Heart left ventricle (tissue), 16 donors: ENCODE measurements at places on chromosomes 3 and 15. TPM values are rescaled to one million over a fixed set of nuclear protein-coding genes. Genes with fewer than 3 reads are reported as not detected.

Gene ROBO2
- not detected for polyA plus RNA-seq

Gene CCDC54
- not detected for polyA plus RNA-seq

Gene EBLN2
- polyA plus RNA-seq: 0.24 TPM

Gene PDE8A
- 13.6 TPM for polyA plus RNA-seq

Gene ECE2
- not detected for polyA plus RNA-seq

Gene P3H2
- 1.1 TPM for polyA plus RNA-seq

Gene AADAC
- polyA plus RNA-seq: not detected

Gene CFAP91
- 0.19 TPM for polyA plus RNA-seq

Gene PLA2G4E
- polyA plus RNA-seq: not detected

Gene CAND2
- polyA plus RNA-seq: 36.2 TPM

Gene SPSB4
- polyA plus RNA-seq: 3.3 TPM

Gene KY
- polyA plus RNA-seq: 2.6 TPM

Gene CSTA
- polyA plus RNA-seq: 3.0 TPM

Gene SNTN
- not detected for polyA plus RNA-seq

Gene PDIA5
- polyA plus RNA-seq: 7.3 TPM

Gene GHRL
- polyA plus RNA-seq: 0.18 TPM

Gene TMEM212
- polyA plus RNA-seq: not detected

Gene SLC12A1
- not detected for polyA plus RNA-seq

Gene RABL3
- 3.1 TPM for polyA plus RNA-seq

Gene SH2D7
- not detected for polyA plus RNA-seq

Gene C3orf49
- not detected for polyA plus RNA-seq

Gene CYP1A2
- not detected for polyA plus RNA-seq

Gene GASK1A
- 0.23 TPM for polyA plus RNA-seq

Gene CYP8B1
- not detected for polyA plus RNA-seq

Gene ANKRD63
- not detected for polyA plus RNA-seq

Gene GPR149
- not detected for polyA plus RNA-seq

Gene MINAR1
- polyA plus RNA-seq: 0.04 TPM

Gene AAGAB
- 5.4 TPM for polyA plus RNA-seq
